ENCODE measurements at places on chromosomes 1 and 21. TPM values are rescaled to one million over a fixed set of nuclear protein-coding genes. Genes with fewer than 3 reads are reported as not detected.

FALEC gene
- polyA plus RNA-seq: 1.1 TPM

GRCh38 chr1:76037324-76037723 lies 37.2 kb upstream of the ST6GALNAC3 start:
- DNase-seq: no peak

DNA sequence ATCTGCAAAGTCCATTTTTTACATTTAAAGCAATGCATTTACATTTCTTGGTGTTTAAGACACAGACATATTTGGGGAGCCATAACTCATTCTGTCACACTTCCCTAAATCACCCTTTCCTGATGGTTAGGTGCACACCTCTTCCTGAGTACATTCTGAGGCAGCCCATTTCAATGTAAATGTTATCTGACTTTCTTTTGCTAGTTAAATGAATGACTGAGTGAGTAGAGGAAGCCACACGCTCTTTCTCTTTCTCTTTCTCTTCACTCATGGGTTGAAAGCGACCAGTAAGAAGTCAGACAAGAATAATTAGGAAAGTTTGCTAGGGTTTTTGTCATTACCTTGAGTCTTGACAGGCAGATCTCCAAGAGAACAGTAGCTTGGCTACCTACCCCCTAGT lies 143.1 kb downstream of the S1PR1 start:
- DNase-seq: peak; percentile 47

MCOLN3 gene
- polyA plus RNA-seq: 0.04 TPM

HFM1 gene
- not detected for polyA plus RNA-seq

- DNase-seq: no peak
Measured at GRCh38 chr1:157721985-157722384, 21.4 kb upstream of the FCRL3 start.

DNA sequence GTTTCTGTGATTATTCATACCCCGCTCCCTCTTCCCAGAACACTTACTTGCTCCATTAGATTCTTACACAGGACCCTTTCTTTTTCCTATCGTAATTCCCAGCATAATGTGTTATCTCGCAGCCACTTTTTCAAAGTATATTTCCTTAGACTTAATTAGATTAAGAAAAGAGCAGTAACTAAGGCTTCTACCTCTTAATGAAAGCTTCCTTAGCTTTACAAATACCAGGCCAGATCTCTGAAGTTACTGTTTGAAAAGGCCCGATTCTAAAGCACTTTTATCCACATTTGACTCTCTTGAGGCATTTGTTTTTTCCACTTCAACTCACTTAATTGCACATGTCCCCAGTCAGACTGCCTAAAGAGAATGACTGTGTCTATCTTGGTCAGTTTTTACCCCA lies 1264.3 kb upstream of the ADGRL2 start:
- no peak for DNase-seq

DNA sequence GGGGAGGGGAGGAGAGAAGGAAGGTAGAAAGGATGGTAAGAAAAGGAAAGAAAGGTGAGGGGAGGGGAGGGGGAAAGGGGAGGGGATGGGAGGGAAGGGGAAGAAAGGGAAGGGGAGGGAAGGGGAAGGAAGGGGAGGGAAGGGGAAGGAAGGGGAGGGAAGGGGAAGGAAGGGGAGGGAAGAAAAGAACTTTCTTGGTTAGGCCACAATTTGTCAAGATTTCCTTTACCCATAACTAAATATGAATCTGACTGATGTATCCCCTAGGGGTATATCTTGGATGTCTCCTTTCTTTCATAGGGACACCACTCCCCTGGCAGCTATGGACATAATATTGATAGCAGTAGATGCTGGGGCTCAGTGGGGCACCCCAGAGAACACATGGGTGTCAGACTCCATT lies 54.4 kb upstream of the PRELP start:
- no peak for DNase-seq

LCE2C gene
- not detected for polyA plus RNA-seq

DNA sequence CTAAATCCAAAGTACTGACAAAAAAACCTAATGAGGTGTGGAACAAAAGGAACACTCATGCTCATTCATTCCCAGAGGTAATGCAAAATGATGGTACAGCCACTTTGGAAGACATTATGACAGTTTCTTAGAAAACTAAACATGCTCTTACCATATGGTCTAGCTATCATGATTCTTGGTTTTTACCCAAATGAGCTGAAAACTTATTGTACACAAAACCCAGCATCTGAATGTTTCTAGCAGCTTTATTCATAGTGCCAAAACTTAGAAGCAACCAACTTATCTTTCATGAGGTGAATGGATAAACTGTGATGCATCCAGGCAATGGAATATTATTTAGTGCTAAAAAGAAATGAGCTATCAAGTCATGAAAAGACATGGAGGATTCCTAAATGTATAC lies 318.4 kb upstream of the OLFM3 start:
- no peak for DNase-seq

- DNase-seq: peak; percentile 28
Measured at GRCh38 chr1:41322835-41323234, 38.4 kb upstream of the FOXO6 start.

GRCh38 chr1:47875036-47875435 lies 122.1 kb downstream of the TRABD2B start:
- no peak for DNase-seq

GRCh38 chr1:62625415-62625814 lies 28.1 kb downstream of the ANGPTL3 start:
- DNase-seq: no peak

GRCh38 chr21:16046656-16047330 lies 317.0 kb downstream of the USP25 start:
- DNase-seq: no peak

GRCh38 chr1:9269078-9269501 lies 23.6 kb upstream of the SPSB1 start:
- DNase-seq: no peak

ERICH3 gene
- polyA plus RNA-seq: 0.10 TPM

GRCh38 chr21:45443595-45444181 lies 38.7 kb downstream of the COL18A1 start:
- DNase-seq: no peak

DNA sequence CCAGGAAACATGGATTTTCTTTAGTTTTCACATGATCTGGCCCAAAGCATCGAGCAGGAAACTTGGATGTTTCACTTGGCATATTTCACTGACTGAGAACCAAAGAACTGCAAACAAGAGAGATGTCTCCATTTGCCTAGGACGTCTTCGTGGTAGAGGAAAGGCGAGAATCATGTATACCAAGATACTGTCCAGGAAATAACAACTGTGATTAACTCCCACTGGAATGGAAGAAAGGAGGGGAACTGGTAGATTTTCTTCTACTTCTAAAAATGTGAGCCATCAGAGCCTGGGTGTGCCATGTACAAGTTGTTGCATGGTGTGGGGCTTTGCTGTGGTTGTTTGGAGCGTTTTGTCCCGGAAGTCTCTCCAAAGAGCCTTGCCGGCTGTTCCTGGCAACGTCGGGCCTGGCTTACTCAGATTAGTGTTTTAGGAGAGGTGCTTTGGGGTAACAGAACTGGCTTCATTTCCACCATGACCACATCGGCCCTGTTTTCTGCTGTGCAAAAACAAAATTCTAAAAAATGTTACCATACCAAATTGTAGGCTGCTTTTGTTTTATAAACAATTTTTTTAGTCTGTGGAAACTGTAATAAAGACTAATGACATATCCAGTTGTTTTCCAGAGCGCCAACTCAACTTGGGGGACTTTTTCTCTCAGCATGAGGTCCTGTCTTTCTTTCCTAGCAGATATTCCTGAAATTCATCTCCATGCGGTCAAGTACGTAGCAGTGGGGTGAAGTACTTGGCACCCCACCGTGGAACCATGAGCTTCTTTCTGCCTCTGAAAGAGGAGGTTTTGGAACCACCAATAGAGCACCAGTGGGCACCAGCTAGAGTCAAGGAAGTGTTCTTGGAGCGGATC lies 118.3 kb downstream of the TM2D1 start:
- DNase-seq: no peak

BTG2 gene
- polyA plus RNA-seq: 778 TPM

- peak; percentile 38 for DNase-seq
Measured at GRCh38 chr1:186404454-186405051, 28.9 kb downstream of the ODR4 start.

DNA sequence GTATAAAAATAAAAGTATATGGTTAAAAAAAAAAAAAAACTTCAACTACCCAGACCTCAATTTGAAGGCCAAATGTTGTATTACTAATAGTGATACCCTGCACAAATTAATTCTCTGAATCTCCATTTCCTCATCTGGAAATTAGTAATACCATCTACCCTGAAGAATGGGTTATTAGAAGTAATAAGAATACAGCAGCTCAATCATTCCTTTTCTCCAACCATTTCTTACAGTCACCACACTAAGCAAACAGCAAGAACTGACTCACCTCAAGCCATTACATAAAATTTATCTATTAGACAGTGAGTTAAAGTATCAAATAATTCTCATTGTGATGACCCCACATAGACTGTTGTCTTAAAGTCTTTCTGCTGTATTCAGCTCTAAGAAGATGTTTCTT lies 39.6 kb downstream of the RERE start:
- no peak for DNase-seq

- DNase-seq: no peak
Measured at GRCh38 chr1:41500378-41500777, 15.9 kb upstream of the EDN2 start.

TTLL7 gene
- 0.03 TPM for polyA plus RNA-seq

DNA sequence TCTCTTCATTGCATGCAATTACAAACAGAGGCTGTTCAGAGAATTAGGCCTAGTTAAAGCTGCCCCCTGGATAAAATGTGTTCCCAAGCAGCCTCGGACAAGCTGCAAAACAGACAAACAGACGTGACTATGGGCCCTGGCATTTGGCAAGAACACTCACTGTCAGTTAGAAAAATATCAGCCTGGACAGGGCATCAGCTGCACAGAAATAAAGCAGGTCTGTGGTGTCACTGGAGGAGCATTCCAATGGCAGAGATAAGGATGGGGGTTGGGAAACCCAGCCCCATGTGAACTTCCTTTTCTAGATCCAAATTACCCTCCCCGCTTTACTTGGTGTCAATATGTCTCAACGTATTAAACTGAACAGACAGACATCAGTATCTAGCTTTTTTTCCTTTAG lies 177.1 kb downstream of the GPATCH2 start:
- DNase-seq: no peak

DNA sequence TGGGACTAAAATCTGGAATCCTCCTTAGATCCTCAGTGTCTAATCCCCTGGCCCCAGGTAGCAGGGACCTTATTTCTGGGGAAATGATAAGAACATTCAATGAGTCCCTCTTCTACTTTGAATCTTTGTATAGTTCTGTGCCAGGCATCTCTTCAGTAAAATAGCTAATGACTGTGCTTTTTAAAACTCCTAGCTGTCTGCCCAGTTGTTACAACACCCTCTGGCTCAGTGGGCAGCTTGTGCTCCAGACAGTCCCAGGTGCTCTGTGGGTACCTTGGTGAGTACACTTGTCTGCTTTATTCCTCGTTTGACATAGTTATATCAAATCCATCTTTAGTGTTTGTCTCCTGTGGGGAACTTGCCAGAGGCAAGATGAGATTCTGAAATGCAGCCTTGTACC lies 18.0 kb downstream of the TGFB2 start:
- no peak for DNase-seq

DNA sequence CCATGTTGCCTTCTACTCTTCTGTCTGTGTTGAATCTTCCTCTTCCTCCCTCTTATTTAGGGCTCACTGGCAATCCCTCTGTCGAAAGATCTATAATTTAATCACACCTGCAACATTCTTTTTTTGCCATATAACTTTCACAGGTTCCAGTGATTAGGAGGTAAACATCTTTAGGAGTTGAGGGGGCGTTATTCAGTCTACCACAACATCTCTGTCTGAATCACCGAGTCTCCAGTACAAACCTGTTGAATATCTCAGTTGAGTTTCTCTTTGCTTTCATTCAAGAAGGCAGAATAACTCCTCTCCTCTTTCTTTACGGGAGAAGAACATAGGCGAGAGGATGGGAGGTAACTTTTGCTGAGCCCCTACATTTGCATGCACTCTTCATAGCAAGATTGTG lies 101.9 kb upstream of the CDC42BPA start:
- no peak for DNase-seq

DNA sequence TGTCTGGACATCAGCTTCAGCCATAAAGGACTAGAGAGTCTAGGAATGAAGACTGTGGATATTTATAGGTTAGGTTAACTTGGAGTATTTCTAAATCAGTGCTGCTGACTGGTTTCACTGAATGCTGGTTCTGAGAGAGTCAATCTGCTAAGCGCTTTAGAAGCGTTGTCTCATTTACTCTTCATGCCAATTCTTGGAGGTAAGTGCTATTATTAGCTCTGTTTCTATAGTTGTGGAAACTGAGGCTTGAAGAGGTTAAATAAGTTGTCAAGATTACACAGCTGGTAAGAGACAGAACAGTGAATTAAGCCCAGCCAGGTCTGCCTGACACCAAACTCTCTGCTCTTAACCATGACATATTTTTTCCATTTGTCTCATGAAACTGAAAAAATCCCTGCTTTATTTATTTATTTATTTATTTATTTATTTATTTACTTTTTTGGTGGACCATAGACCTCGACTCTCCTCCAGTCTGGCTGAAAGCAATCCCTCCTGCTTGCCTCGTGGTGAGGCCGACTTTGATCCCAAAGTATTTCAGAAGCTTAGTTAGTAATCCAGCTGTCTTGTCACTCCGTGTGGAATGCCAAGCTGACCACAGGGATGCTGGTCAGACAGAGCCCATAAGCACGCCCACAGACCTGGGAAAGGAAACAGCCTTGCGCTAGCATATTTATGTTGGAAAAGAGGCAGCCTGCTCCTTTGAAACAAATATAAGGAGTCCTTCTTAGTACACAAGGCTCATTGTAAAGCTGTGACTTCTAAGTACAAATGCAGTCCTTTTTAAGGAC lies 16.9 kb downstream of the NTMT2 start:
- no peak for DNase-seq

GRCh38 chr1:43668956-43669355 lies 19.0 kb downstream of the KDM4A start:
- DNase-seq: no peak

LCA5L gene
- polyA plus RNA-seq: 0.17 TPM

DNA sequence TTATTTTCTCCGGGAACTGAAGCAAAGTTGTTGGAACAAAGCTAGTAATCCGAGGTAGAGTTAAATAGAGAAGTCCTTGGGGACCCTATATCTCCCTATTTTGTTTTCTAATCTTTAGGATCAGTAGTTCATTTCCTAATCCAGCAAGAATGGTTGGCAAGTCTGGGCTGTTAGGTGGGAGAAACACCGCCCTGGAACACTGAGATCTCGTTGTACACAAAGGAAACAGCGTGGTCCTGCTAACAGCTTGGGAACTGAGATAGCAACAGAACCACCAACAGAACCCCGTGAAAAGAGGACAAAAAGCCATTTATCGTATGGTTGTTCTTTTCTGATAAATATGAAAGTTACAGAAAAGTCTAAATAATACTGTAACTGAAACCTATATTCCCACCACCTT lies 121.9 kb upstream of the CDC42BPA start:
- DNase-seq: no peak

DNA sequence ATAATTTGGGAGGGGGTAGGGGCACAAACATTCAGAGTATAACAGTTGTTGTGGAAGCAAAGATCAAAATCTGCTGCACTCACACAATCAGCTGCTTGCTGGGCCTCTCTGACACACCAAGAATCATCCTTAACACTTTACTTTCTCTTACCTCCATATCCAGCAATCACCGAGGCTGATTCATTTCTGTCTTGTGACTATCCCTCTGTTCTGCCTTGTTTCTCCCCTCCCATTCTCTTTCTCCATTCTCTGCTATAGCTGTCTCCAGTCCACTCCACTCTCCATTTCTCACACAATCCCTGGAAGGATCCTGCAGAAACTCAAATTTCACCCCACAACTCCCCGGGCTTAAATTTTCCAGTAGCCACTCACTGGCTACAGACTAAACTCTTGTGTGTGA lies 91.8 kb upstream of the NGF start:
- DNase-seq: no peak

All from B cell (primary cell).